ENCODE measurements at places on chromosomes 5 and 9.

DNA sequence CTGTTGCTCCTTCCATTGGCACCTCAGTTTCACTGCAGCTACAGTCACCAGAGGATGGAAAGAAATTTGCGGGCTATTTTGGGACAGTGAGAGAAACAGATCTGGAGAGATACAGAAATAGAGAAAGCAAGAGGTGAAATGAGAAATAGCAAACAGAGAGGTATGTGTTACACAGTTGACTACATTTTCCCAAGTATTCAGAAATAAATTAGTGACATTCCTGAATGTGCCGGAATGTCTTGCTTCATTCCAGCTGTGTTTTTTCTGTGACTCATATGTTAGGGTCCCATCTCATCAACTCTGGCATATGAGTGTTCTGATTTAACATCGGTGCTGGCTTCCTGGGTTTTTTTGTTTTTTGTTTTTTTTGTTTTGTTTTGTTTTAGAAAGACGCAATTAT lies 63.8 kb upstream of the ZNF462 start:
- no peak for DNase-seq

DNA sequence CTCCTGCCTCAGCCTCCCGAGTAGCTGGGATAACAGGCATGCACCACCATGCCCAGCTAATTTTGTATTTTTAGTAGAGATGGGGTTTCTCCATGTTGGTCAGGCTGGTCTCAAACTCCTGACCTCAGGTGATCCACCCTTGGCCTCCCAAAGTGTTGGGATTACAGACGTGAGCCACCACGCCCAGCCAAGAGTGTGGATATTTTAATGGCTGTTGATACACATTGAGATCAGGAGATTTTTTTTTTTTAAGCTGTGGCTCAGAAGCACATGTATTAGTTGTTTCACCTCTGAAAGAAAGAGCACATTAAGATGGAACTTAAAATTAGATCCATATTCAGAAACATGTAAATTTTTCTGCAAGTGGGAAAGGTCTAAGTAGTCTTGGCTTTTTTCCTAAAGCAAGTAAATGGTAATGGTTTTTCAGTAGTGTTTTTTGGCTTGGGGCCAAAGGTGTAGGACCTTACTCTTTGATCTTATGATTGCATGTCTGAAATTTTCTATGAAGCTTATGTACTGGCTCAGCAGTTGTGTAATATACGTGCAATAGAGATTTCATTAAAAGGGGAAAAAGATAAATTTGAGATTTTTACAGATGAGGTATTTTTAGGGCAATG lies 9.9 kb downstream of the RBM27 start:
- DNase-seq = no peak

GRCh38 chr5:61808091-61808490 lies 476.0 kb downstream of the ZSWIM6 start:
- DNase-seq = no peak

DNA sequence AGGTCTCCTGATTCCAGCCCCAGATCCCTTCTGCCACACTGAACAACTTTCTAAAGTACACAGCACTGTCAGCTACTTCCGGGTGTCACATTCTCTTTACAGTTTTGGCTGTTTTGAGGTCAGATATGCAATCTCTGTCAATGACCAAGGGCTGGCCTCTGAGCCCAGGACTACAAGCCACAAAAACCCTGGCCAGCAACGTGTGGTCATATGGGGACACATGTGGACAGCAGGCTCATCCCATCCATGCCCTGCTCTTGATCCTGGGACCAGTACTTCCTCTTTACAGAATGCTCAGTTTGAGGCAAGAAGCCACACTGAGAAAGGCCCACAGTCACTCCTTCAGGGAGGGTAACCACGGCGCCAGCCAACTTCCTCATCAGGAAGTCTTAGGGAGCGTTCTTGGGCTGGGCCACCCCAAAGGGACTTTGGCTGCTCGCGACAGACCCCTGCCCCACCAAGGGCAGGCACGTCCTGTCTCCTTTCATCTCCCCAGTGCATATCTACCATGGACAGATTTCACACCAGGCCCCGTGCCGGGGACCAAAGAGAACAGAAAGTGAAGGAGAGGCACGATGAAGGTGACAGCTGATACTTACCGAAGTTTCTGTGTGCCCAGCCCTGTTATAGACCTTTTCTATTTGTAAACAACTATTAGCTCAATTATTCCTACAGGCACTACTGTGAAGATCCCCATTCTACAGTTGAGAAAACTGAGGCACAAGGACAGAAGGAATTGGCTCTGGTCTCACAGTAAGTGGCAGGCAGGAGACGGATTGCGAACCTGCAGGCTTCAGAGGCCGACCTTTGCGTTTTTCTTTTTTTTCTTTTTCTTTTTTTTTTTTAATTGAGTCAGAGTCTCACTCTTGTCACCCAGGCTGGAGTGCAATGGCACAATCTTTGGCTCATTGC lies 37.3 kb downstream of the STK10 start:
- no peak for DNase-seq

DNA sequence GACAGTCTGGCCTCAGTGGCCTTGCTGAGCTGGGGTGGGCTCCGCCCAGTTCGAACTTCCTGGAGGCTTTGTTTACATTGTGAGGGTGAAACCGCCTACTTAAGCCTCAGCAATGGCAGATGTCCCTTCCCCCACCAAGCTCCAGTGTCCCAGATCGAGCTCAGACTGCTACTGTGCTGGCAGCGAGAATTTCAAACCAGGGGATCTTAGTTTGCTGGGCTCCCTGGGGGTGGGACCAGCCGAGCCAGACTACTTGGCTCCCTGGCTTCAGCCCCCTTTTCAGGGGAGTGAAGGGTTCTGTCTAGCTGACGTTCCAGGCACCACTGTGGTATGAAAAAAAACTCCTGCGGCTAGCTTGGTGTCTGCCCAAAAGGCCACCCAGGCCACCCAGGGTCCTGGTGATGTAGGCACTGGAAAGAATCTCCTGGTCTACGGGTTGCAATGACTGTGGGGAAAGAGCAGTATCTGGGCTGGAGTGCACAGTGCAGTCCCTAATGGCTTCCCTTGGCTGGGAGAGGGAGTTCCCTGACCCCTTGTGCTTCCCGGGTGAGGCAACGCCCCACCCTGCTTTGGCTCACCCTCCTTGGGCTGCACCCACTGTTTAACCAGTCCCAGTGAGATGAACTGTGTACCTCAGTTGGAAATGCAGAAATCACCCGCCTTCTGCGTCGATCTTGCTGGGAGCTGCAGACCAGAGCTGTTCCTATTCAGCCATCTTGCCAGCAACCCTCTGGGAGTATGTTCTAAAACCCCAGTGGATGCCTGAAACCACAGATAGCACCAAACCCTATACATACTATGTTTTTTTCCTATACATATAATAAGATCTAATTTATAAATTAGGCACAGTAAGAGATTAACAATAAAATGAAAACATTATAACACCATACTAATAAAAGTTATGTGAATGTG lies 95.5 kb downstream of the TMEM161B start:
- no peak for DNase-seq

DNA sequence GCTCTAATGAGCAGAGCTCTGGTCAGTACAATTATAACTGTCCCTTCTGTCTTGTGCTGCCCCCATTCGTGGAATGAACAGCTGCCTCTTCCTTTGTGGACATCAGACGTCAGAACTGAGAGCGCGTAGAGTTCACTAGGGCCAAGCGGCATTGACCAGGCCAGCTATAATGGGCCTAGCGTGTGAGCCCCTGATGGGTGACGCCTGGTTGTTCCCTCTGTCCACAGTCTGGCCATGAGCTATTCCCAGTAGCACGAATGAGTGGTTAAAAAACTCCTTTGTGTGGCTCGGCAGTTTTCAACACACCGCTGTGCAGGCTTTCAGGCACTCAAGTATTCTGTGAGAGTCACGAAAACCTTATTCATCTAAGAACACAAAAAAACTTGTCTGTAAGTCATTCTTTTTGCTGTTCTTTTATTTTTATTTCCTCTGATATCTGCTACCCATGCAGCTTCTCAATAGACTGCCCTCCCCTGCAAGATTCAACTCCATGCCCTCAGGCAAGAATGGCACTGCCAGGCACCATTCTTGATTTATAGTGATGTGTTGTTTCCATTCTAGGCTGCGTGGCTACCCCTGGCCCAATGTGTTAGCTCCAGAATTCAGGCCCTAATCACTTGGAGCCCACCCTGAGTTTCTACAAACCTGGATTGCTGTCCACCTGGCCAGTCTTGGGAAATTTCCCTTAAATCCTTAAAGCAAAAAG lies 52.5 kb downstream of the ANKDD1B start:
- no peak for DNase-seq

DNA sequence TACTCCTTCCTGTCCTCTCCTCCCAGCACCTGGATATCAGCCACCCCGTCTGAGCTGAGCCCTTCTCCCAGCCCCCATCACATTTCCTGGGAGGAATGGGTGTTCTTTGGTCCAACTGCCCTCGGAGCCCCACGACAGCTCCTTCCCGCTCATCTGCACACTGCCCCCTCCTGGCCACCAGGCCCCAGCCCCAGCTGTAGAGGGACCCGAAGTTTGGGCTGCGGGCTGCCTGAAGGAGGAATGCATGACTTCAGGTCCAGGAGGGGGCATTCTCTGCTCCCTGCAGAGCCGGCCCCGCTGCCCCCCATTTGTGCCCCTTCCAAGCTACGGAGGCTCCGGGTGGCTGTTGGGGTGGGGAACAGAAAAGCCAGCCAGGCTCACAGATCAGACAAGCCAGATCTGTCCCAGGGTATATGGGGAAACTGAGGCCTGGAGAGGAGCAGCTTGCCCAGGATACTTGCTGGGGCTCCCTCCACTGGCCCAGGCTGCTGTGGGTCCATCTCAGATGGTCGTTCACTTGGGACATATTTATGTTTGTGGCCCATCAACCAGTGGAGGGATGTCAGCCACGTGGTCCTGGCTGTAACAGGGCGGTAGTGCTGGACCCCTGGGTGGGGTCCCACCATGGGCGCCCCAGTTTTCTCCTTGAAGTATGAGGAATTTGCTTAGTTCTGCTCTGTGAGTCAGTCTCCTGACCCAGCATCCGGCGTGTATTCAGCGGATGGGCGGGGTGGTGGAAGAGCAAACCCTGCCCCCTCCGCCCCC lies 33.1 kb downstream of the DAB2IP start:
- DNase-seq = no peak

- no peak for DNase-seq
Observed at GRCh38 chr5:57676222-57677098, 193.8 kb upstream of the ACTBL2 start.

DNA sequence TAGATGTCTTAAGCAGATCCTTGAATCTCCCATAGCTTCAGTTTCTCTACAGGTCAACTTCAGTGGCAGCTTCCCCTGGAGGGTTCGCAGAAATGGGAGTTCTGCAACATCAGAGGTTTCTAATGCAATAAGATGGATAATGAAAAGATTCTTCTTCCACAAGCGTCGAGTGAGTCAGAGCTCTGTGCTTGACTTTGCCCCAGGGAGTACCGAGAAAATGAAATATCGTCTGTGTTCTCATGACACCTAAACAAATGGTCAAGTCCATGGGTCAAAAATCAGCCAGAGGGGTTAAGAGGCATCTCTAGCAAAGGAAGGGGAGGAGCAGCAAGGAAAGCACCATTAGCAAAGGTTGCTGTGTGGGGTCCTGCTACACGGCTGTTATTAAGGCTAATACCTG lies 3.2 kb upstream of the ADRA1B start:
- no peak for DNase-seq

DNA sequence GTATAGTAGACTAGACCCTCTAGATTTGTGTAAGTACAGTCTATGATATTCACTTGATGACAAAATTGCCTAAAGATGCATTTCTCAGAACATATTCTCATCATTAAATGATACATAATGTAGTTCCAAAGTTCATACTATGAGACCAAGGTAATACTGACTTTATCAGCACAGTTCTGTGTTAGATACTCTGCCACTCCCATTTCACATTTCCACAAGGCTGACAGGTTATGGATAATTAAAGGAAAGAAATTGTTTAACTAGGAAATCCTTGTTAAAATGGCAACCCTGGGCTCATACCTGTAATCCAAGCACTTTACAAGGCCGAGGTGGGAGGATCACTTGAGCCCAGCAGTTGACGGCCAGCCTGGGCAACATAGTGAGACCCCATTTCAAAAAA lies 33.6 kb downstream of the TYRP1 start:
- DNase-seq = no peak

- DNase-seq = no peak
Observed at GRCh38 chr5:180652771-180653170, 3.4 kb upstream of the FLT4 start.

- peak; percentile 63 for DNase-seq
Observed at GRCh38 chr5:158695595-158696330, 404.0 kb downstream of the EBF1 start.

DNA sequence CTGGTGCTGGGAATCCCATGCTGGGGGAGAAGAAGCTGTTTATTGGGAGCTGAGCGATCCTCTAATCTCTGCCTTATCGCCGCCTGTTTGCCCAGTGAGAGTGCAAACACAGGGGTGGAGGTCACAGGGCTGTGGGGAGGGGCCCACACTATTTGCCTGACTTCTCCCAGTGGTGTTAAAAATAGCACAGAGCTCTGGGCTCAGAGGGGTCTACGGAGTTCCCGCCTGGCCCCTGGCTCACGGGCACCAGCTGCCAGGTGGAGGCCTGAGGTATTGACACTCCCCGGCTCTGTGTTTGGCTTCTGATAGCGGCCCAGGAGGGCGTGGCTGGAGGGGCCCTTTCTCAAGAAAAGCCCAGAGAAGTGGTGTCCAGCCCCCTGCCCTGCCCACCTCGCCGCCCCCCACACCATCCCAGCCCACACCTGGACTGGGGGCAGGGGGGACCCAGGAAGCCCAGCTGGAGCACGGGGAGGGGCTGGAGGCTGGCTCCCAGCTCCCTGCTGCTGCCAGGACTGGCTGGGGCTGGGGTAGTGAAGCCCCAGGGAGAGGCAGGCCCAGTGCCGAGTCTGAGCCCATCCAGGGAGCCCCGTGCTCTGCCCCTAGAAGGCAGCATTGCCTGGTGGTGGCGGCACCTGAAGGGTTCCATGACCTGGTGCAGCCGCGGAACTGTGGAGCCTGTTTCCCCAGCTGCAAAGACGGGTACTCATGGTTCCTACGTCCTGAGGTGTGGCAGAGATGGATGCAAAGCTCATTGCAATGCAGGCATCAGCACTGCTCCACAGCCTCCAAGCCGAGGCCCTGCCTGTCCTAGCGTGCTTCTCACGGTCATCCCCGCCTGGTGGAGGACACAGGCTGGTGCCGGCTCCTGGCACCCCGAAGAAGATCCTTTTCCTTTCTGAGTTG lies 35.7 kb upstream of the EGFL7 start:
- no peak for DNase-seq

GRCh38 chr5:80864706-80865435 lies 95.3 kb upstream of the RASGRF2 start:
- no peak for DNase-seq

- no peak for DNase-seq
Observed at GRCh38 chr9:133973111-133973790, 18.9 kb downstream of the VAV2 start.

DNA sequence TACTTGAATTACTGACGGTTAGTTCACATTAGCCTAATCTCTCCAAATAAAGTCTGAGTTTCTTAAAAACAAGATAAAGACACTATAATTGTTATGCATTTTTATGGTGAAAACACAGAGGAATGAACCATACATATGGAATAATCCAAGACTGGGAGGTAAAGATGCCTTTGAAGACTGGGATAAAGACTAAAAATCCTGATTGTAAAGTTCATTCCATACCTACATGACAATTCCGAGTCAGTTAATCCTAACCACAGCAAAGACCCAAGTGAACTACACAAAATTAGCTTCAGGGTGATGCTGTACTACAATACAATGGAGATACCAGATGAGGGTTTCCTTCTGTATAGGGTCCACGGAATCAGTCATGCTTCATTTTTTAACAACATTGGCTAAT lies 6.3 kb downstream of the AP3B1 start:
- no peak for DNase-seq
